ENCODE measurements at places on chromosomes 5 and 9. TPM values are rescaled to one million over a fixed set of nuclear protein-coding genes. Genes with fewer than 3 reads are reported as not detected.

GRCh38 chr9:80086386-80086785, 514.6 kb downstream of the TLE4 start:
- no peak for DNase-seq

DNA sequence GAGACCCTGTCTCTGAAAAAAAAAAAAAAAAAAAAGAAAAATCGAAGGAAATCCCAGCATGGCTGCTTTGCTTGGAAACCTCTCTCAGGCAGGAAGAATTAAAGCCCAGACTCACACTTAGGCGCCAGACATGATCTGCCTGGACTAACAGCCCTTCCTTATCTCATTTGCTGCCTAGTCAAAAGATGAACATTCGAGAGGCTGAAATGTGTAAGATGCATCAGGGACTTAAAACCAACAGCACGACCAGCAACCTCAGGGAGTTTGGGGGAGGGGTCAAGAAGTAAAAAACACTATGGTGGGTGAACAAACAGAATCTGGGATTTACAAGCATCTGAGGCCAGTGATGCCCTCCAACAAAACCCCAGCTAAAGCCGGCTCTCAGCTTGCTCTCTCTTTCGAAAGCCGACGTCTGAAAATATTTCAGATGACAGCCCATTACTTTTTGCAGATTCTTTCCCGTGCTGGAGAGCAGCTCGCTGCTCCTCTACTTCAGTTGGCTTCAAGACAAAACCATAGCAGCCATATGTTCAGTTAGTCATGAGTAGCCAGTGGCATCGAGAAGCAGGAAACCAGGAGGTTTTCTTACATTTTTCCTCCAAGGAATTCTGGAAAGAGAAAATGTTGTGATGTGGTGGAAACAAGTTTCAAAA, 249.9 kb downstream of the MARCHF11 start:
- DNase-seq, result no peak

DNA sequence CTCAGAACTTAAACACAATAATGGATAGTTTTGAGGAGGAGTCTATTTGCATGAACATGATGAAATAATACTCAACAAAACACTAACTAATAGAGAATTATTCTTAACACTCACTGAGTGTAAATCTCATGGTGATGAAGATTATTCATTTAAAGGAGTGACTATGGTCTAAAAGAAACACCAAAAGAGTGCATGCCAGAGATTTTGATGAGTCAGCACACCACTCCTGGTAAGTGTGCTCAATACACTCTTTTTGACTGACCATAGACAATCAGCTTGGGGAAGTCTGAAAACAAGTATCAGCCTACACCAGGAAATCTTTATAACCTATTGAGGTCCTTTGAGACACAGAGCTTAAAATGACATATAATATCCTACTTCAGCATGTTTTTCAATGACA, 6.8 kb upstream of the FST start:
- DNase-seq, result no peak

GRCh38 chr9:121295662-121296191, 27.8 kb downstream of the GSN start:
- no peak for DNase-seq

DNA sequence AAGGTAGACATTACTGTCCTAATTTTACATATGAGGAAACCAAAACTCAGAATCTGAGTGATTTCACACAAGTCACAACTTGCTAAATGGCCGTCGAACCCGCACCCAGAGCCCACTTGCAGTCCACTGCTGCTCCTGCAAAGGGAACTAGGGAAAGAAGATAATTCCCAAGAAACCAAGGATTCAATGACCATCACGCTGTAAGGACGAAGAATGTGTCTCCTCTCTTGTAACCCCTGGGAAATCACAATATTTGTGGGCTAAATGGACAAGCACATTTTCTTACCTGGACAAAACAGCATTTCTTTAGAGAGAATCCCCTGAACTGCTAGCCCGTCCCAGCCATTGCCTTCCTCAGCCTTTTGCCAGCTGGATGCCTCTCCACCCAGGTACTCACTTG, 2.4 kb downstream of the RPS14 start:
- no peak for DNase-seq

DNA sequence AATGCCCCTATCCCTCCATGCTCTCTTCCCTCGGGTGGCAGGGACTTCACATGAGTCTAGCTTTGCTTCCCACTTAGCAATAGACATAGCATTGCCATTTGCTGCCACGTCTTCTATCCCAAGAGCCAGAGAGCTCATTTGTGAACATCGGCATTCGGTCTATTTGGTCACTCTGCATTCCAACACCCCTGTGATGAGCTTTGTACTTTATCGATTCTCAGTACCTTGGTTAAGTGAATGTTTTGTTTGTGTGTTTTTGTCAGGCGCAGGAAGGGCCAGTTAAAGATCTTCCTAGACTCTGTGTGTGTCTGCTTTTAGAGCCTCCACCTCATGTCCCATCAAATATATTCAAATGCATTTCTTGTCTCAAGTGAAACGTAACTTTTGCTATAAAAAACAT, 141.7 kb downstream of the TARS1 start:
- no peak for DNase-seq

The HK3 gene
- not detected for polyA plus RNA-seq

DNA sequence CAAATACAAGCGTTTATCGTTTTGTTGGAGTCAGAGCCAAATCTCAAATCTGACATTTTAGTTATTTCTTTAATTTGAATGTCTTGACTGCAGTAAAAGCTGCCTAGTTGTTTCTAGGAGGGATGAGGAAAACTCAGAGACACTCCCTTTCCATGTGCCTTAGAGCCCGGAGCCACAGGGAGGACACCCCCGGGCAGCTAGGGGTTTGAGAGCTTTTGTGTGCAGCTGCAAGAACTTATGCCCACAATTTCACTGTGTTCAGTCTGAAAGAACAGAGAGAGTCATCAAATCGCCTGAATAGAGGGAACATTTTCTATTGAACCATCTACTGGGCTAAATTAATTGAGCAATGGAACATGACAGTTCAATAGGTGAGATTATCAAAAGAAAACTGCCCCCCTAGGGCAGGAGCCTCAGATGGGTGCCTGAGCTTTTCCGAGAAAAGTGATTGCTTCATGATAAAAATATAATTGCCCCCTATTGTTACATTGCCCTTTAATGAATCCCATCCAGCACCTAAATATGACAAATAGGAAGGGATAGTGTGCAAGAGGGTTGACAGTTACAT, 709.3 kb upstream of the RGMB start:
- no peak for DNase-seq

The OR1J4 gene
- polyA plus RNA-seq, result not detected

DNA sequence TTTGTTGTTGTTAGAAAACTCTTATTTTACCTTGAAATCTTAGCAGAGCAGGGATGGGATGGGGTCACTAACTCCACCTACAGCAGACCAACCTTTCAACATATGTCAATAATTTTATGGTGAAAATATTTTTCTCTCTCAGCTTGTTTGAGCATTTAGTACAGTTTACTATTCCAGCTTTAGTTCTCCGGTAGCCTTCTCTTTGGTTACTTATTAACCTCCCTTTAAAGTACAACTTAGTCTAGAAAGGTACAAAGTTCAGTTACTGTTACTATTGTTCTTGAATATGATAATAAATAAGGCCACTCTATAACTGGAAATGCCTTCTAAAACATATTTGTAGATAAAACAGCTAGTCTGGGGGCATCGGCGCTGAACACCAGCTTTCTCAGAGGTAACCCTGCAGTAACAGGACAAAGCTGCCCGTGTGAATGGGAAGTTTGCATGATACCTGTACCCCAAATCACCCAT, 233.3 kb downstream of the PCSK1 start:
- no peak for DNase-seq

The MEF2C gene
- polyA plus RNA-seq, result 1,086 TPM

DNA sequence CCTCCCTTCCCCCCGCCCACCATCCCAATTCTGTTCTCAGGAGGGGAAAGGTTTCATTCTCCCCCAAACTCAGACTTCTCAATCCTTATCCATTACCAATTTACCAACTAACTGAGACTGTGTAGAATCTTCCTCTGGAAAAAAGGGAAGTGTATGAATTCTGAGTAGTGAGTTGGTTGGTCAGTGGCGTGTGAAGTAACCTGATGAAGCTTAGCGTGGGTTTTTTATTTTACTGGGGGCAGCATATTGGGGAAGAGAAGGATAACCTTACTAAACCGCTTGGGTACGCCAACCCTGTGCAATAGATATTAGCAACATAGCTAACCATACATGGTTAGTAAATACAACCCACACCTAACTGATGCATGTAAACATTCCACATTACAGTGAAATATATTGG, 1.1 kb upstream of the DNAJC21 start:
- DNase-seq, result no peak

The RABGAP1 gene
- 37.8 TPM for polyA plus RNA-seq

GRCh38 chr5:145293716-145294115, 541.4 kb downstream of the PRELID2 start:
- no peak for DNase-seq

- no peak for DNase-seq
Measured at GRCh38 chr5:35145691-35146317, 84.5 kb downstream of the PRLR start.

DNA sequence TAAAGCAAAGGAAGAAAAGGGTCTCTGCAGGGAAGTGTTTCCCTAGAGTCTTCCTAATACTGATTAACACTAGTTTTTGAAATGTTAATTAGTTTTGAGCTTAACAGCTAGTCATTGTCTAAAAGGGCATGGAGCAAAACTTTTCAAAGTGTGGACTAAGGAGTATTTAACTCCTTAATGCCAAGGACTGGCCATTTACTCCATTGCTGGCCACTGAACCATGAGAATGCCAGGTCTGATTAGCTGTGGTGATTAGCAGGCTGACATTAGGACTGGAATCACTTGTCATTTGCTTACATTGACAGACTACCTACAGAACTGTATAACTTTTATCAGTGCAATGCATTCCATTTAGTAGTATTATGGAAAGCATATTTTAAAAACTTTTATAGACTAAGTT, 987.0 kb downstream of the NR2F1-AS1 start:
- DNase-seq, result no peak

DNA sequence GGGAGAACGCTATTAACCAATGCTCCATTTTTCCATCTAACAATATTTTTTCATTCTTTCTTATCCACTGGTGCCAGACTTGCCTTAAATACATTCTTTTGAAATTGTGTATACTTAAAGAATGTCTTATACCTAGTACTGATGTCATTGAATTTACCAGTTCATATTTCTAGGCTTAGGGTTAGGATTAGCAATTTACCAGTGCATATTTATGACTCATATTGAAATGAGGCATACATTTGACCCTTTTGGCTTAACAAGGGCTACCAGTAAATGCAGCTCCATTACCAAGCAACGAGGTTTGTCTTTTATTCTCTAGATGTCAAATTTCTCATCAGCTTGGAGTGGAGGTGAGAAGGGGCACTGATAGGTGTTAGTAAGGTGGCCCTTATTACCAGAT, 89.5 kb downstream of the CDH9 start:
- DNase-seq, result no peak

The REEP2 gene
- 15.8 TPM for polyA plus RNA-seq

The ZNF608 gene
- 30.0 TPM for polyA plus RNA-seq

DNA sequence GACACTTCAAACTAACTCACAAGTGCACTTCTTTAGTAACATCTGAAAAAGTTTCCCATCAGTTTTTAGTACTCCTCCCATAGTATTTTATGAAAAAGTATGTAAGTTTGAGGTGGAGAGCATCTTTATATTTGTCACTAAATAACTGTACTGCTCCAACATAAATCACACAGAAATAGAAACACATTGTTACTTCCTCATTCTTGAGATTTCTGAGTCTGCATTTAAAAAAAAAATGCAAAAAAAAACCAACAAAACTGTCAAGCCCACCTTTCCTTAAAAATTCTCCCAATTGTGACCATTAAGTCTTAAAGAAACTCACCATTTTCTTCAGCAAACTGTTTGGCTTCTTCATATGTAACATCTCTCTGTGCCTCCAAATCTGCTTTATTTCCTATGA, 18.7 kb downstream of the RAB14 start:
- no peak for DNase-seq

GRCh38 chr9:83505282-83505681, 32.9 kb downstream of the FRMD3 start:
- no peak for DNase-seq

The GHR gene
- 22.0 TPM for polyA plus RNA-seq

The WDR38 gene
- 0.32 TPM for polyA plus RNA-seq

GRCh38 chr9:110583237-110583636, 3.7 kb upstream of the SVEP1 start:
- peak; percentile 36 for DNase-seq

DNA sequence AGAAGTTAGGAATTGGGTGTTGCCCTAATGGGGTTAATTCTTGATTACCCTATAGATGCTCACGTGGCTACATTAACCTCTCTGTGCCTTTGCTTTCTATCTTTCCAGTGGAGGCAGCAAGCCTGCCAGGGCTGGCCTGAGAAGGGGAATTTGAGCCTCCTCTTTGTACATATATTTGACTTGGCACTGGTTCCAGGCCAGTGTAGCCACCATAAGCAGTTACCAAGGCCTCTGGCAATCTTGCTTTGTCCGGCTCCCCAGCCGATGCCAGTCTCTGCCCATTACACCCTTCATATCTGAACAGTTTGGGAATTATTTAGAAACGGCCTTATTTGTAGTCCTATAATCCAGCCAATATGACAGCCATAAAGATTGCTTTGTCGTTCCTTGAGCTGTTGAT, 58.6 kb upstream of the PPARGC1B start:
- no peak for DNase-seq

GRCh38 chr5:170113522-170113900, 7.8 kb downstream of the FOXI1 start:
- DNase-seq, result no peak

- DNase-seq, result no peak
Measured at GRCh38 chr5:173792781-173793547, 95.2 kb upstream of the CPEB4 start.

GRCh38 chr5:132951897-132952296, 11.5 kb downstream of the AFF4 start:
- DNase-seq, result no peak

The TAF11L13 gene
- not detected for polyA plus RNA-seq

The MRPS2 gene
- 32.3 TPM for polyA plus RNA-seq

DNA sequence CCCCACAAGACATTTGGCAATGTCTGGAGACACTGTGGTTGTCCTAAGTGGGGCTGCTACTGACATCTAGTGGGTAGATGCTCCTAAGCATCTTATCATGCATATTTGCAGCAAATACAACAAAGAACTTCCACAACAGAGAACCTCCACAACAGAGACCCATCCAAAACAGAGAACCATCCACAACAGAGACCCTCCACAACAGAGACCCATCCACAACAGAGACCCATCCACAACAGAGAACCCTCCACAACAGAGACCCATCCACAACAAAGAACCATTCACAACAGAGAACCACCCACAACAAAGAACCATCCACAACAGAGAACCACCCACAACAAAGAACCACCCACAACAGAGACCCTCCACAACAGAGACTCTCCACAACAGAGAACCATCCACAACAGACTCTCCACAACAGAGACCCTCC, 32.8 kb downstream of the ARPC5L start:
- DNase-seq, result no peak

DNA sequence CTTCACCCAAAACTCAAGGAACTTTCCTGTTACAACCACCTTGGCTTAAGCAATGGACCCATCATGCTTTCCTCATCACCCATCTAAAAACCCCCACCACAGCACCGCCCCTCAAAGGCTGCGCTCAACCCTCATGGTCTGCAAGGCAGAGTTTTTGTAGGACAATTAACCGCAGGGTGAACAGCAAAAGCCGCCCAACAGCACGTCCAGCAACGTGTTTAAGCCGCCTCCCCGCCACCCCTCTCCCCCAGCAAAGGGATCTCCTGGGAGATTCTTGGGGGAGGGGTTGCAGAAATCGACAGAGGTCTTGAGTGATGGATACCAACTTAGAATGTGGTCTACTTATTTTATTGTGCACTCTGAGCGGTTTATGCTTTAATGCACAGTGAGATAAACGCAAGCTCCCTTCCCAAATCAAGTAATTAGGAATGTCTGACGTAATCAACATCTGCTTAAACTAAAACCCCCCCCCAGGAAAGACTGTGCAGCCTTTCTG, 1.9 kb downstream of the ROR2 start:
- DNase-seq, result peak; percentile 16
